ENCODE measurements at places on chromosomes 12 and 14. TPM values are rescaled to one million over a fixed set of nuclear protein-coding genes. Genes with fewer than 3 reads are reported as not detected.

TBX3 gene
- 0.91 TPM for total RNA-seq

PPFIA2 gene
- 0.67 TPM for total RNA-seq

SMIM41 gene
- not detected for total RNA-seq

DNA sequence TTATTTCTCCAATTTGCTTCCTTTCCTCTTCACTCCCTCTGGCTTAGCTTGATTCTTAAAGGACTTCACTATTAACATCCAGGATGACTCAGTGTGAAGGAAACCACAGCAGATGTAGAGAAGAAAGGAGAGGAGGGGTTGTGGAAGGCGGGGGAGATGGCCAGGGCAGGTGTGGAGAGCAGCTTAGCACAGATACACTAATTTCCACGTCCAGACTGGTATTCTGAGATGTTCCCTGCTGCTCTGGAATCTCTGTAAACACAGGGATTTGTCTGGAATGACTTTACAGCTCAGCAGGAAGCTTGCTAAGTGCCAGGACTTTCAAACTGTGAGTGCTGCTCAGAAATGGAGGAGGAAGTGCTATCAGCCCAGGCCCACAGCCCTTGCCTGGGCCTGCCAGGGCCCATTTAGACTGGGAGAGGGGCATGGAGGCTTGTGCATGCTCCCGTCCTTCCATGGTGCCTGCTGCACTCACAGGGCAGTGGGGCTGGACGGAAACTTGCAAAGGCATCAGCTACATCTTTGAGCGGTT lies 202.5 kb upstream of the DDHD1 start:
- peaks cover 2% of the 10 kb centered on the region for H3K36me3 ChIP-seq
- H3K4me1 ChIP-seq: peaks cover 49% of the 10 kb centered on the region
- peak overlapping the region; percentile 81 for H3K27ac ChIP-seq
- peak overlapping the region; percentile 3 for H3K4me3 ChIP-seq
- peak; percentile 84 for DNase-seq

DNA sequence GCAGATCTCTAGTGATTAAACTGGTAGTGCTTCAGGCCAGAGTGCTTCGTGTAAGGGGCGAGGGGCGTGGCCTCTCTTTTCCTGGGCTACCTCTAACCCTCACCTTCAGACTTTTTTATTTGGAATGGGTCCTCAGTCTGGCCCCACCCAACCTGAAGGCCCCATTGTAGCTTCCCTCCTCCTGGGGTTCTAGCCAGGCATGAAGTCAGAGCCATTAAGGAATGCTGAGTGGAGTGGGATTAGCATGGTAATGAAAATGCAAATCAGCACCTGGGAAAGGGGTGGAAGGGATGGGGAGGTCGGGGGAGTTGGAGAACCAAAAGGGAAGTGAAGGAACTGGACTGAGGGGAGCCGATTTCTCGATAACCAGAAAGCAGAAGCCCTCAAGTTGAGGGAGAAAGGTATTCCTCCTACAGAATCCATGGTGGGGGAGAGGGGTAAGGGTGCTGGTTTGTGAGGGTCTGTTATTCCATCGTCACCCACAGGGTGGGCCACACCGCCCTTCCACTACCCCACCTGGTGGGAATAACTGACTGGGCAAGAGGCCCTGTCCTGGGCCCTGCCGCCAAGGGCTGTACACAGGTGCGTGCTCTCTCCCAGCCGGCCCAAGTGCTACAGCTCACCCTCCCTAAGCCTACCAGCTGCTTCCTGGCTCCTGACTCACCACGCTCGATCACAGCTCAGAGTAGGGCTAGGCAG lies 14.1 kb downstream of the ZFHX2 start:
- peaks cover 2% of the 10 kb centered on the region for H3K4me1 ChIP-seq
- H3K27me3 ChIP-seq: no peaks in the 10 kb centered on the region
- no peak for DNase-seq
- H3K36me3 ChIP-seq: no peaks in the 10 kb centered on the region

DNA sequence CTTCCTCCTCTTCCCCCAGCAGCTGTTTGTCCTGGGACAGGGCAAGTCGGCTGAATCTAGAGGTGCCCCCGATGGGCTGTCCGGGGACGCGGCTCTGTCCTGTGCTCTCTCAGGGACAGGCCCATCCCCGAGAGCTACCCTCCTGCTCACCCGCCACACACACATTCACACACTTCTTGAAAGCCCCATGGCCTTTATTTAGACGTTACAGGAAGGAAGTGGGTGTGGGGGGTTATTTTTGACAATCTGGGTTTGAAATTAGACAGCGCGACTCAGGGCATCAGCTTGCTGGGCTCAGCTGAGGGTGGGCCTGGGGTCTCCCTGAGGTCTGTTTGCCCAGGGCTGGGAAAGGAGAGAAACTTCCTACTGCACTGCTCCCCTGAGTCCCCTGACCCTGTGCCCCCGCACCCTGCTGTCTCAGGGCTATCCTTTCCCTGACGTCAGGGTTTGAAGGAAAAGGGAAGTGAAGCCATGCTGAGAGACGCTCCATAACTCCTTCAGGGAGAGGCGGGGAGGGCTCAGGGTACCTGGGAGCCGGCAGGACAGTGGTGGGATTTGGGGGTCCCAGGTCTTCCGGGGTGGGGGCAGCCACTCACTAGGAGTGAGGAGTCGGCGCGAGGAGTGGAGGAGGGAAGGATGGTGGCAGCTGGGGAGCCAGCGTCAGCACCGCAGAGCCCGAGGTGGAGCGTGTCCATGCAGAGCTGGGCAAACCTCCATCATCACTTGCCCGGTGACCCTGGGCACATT lies 8.1 kb downstream of the PTPN6 start:
- H3K4me1 ChIP-seq: peaks cover 15% of the 10 kb centered on the region
- DNase-seq: no peak
- H3K27me3 ChIP-seq: no peaks in the 10 kb centered on the region
- H3K27ac ChIP-seq: no peak overlapping the region
- no peak overlapping the region for H3K4me3 ChIP-seq

- H3K36me3 ChIP-seq: no peaks in the 10 kb centered on the region
- H3K27me3 ChIP-seq: no peaks in the 10 kb centered on the region
- no peak overlapping the region for H3K4me3 ChIP-seq
- DNase-seq: no peak
- H3K27ac ChIP-seq: no peak overlapping the region
These were observed 145.3 kb upstream of the GRIN2B start for GRCh38 chr12:14126692-14127091.

- no peak overlapping the region for H3K4me3 ChIP-seq
- DNase-seq: no peak
- no peak overlapping the region for H3K27ac ChIP-seq
- no peaks in the 10 kb centered on the region for H3K36me3 ChIP-seq
- no peaks in the 10 kb centered on the region for H3K27me3 ChIP-seq
These were observed 566.5 kb downstream of the LRFN5 start for GRCh38 chr14:42173206-42173605.

DNA sequence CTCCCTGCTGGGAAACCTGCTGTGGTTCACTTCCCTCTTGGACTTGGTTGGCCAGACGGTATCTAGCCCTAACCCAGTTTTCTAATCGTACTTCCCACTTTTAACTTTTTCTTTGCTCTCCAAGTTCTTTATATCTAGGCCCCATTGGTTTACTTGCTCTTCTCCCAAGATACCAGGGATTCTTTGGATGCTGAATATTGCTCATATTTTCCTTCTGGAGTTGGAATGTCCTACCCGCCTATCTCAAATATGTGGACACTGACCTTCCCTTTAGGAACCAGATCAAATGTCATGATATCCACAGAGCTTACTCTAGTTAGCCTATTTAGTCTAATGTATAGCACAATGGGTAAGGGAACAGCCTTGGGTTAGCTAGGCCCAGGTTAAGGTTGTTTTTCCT lies 228.6 kb downstream of the DACT1 start:
- H3K4me3 ChIP-seq: no peak overlapping the region
- H3K27ac ChIP-seq: peak overlapping the region; percentile 89
- no peak for DNase-seq
- peaks cover 9% of the 10 kb centered on the region for H3K36me3 ChIP-seq
- H3K4me1 ChIP-seq: peaks cover 65% of the 10 kb centered on the region

DNA sequence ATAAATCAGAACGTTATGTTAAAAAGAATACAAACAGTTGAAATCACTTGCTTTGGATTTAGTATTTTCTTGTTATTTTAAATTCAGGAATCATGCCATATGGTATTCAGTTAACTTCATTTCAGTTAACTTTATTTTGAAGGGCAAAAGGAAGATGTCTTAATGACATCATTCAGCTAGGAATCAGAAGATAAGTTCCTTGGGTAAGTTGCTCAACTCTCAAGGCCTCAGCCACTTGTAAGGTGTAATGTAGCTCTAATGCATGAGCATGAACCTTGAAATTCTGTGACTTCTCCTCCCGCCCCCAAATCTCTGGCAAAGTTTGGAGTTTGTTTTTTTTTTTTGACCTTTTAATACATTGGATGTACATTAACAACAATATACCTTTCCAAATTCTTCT lies 42.6 kb downstream of the FRS2 start:
- no peak for DNase-seq
- H3K27me3 ChIP-seq: no peaks in the 10 kb centered on the region
- H3K27ac ChIP-seq: peak overlapping the region; percentile 64
- peaks cover 61% of the 10 kb centered on the region for H3K4me1 ChIP-seq

- no peaks in the 10 kb centered on the region for H3K36me3 ChIP-seq
- H3K4me1 ChIP-seq: no peaks in the 10 kb centered on the region
- no peak overlapping the region for H3K4me3 ChIP-seq
- DNase-seq: no peak
These were observed 307.1 kb upstream of the E2F7 start for GRCh38 chr12:77372494-77372893.

DNA sequence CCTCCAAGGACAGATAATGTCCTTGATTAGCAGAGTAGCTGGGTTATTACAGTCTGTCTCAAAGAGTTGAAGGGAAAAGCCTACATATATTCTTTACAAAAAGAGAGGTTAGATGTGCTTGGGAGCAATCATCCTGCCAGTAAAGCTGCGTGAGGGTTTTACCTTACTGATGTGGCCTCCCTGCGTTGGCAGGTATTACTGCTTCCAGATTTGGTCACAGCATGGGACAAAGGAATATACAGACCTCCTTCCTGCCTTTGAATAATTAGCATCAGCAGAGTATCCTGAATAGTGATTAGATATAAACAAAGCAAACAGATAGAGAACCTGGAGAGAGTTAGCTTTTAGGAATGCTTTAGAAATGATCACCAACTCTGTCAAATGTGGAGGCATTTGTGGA lies 69.6 kb downstream of the TMTC2 start:
- no peak overlapping the region for H3K4me3 ChIP-seq
- no peak for DNase-seq
- H3K27me3 ChIP-seq: no peaks in the 10 kb centered on the region
- H3K36me3 ChIP-seq: no peaks in the 10 kb centered on the region
- no peak overlapping the region for H3K27ac ChIP-seq

GRCh38 chr14:70448633-70449340 lies 3.2 kb upstream of the ADAM21 start:
- no peaks in the 10 kb centered on the region for H3K4me1 ChIP-seq
- no peaks in the 10 kb centered on the region for H3K27me3 ChIP-seq
- DNase-seq: no peak
- no peak overlapping the region for H3K27ac ChIP-seq
- no peaks in the 10 kb centered on the region for H3K36me3 ChIP-seq

DNA sequence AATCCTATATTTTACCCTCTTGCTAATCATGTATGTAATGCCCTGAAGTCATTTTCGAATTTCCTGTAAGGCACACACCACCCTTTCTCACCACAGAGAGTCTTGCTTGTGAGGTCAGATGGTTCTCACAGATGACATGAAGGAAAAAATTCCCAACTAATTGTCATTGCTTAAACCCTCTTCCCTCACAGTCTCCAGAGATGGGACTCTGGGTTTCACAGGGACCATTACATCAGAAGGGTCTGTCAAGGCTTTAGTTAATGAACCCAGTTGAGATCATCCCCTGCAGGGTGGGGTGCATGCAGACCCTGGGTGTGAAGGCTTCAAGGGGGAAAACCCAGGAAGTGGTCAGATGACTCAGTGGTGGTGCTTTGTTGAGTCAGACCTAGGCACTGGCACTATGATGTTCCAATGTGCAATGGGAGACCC lies 229.6 kb downstream of the BCAT1 start:
- DNase-seq: no peak
- no peak overlapping the region for H3K27ac ChIP-seq
- H3K36me3 ChIP-seq: no peaks in the 10 kb centered on the region
- no peaks in the 10 kb centered on the region for H3K27me3 ChIP-seq

DNA sequence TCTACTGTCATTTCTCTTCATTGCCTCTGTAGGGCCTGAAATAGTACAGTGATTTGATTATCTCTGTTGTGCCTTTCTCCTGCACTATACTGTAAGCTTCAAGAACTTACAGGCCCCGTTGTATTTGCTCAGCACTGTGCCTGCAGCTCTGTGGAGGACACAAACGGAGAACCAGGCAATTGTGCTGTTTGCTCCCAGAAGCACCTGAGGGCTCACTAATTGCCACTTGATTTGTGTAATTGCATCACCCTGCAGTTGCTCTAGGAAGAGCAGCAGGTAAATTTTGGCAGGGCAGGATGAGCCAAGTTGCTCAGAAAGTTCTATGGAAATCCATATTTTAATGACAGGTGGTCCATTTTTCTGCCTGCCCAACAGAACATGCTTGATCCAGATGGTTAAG lies 11.6 kb upstream of the KRT82 start:
- H3K27ac ChIP-seq: no peak overlapping the region
- H3K27me3 ChIP-seq: peaks cover 33% of the 10 kb centered on the region
- no peak overlapping the region for H3K4me3 ChIP-seq
- no peaks in the 10 kb centered on the region for H3K36me3 ChIP-seq
- peaks cover 11% of the 10 kb centered on the region for H3K4me1 ChIP-seq

All from osteocyte (in vitro differentiated cells).